Activated CD4-positive, alpha-beta memory T cell treated with anti-CD3 and anti-CD28 coated beads, Interleukin-2, amount 10 ng/mL, durations not matched to agents 7 days and 5 days (primary cell): ENCODE measurements at places on chromosomes 4 and X. TPM values are rescaled to one million over a fixed set of nuclear protein-coding genes. Genes with fewer than 3 reads are reported as not detected.
A peak's percentile ranks its signal among the peaks of the same experiment; 100 is the strongest.

Gene ZNF330
- total RNA-seq = 53.7 TPM

Gene SHISA3
- 0.60 TPM for total RNA-seq

Gene G3BP2
- 185 TPM for total RNA-seq

Gene RTL3
- total RNA-seq = not detected

Gene SYTL5
- total RNA-seq = not detected

Gene AASDH
- 11.1 TPM for total RNA-seq

Gene SHOX
- total RNA-seq = not detected

Gene MAGEA4
- total RNA-seq = not detected

Gene POU4F2
- not detected for total RNA-seq

Gene SSX2
- not detected for total RNA-seq

Gene HPGDS
- 1.5 TPM for total RNA-seq

Gene GYPB
- total RNA-seq = not detected

Gene CLDN2
- not detected for total RNA-seq

Gene NR0B1
- total RNA-seq = not detected

Gene ARAF
- 75.4 TPM for total RNA-seq

Gene IL3RA
- total RNA-seq = 35.4 TPM

GRCh38 chrX:120625371-120625770 is 4.5 kb downstream of the C1GALT1C1 start:
- no peak for DNase-seq

DNA sequence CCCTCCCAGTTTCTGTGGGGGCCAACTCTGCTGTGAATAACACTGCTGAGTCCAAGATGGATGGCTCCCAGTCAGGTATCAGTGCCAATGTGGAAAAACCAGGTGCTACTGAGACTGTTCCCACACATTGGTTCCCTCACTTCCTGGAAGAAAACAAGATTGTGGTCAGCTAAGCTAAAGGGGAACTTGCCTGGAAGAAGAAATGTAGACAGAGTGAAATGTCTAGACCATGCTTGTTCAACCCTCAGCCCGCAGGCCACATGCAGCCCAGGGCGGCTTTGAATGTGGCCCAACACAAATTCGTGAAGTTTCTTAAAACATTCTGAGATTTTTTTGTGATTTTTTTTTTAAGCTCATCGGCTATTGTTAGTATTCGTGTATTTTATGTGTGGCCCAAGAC is 28.6 kb upstream of the UTP14A start:
- no peak for DNase-seq

GRCh38 chr4:114229706-114230105 is 250.3 kb upstream of the ARSJ start:
- DNase-seq = no peak

DNA sequence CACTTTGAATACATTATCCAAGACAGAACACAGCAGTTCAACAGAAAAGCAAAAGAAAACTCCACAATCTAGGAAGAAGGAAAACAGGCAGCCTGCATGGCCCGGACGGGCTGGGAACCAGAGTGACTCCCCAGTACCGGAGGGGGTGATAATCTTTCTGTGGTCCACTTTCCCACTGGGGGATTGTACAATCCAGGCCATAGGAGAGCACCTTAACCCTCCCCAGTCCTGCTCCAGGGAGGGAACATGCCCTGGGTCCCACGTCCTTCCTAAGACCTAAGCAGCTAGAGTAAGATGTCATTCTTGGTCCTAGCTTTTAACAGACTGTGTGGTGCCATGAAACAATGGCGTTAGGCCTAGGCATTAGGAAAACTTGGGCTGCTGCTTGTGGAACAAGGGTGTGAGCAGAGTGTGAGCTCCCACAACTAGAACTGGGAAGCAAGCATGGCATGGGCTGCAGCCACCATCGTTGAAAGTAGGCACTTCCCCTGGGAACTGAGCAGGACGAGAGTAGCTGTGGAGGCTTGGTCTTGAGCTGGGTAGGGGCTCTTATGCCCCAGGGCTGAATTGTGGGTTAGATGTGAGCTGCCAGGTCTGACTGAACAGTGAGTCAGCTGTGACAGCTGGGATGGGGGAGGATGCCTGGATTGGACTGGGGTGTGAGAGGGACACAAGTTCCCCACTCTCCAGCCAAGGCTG is 42.4 kb downstream of the NAT8L start:
- no peak for DNase-seq

DNA sequence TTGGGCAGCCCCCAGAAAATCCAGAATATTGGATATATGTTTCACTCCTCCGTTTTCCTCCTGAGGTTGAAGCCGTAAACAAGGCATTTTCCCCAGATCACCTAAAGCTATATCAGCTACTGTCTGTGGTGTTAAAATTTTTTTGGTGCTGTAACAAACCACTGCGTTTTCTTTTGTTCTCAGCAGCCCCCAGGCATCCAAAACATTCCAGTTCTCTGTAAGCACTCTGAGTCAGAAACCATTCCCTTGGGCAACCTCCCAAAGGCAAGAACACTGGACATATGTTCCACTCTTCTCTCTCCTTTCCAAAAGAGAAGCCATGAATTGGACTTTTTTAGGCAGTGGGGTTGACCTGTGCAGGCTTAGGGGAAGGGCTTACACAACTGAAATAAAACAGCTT is 310.9 kb downstream of the MID1IP1 start:
- DNase-seq = no peak

- no peak for DNase-seq
Observed at GRCh38 chrX:16934185-16934584, 12.3 kb upstream of the REPS2 start.

GRCh38 chr4:53598901-53599300 is 7.6 kb upstream of the LNX1 start:
- no peak for DNase-seq

DNA sequence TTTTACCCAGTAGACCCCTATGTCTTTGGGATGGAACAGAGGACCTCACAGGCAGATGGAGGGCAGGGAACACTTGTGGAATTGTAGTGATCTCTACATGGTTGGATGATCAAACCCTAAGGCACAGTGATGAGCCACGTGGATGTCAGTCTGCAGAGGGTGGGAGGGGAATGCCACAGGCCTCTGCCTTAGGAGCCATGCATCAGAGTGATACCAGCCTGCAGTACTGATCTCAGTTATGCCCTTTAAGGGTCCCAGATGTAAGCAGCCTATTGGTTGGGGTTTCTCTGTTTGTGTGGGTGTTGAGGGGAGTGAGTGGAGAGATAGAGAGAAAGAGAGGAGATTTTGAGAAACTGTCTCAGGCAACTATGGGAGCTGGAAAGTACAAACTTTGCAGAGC is 39.9 kb upstream of the XAGE1B start:
- DNase-seq = no peak

DNA sequence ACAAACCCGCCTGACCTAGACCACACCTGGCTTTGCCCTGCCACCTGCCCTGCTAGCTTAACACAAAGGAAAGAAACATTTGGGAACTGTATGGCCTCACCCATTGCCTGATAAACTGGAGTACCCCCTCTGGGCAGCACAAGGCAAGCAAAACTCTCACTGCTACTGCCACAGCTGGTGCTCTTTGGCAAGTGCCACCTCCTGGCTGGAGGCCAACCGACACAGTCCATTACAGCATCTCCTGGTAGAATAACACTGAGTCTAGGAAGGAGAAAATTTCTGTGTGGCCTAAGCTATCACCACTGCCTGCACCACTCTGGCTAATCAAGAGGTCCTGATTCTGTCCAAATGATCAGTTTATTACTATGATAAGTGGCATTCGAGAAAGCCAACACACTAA is 18.9 kb upstream of the SPANXN3 start:
- DNase-seq = no peak

- DNase-seq = no peak
Observed at GRCh38 chr4:54657185-54657550, 589 bp upstream of the KIT start.

- DNase-seq = no peak
Observed at GRCh38 chrX:129743821-129744220, 5.0 kb downstream of the XPNPEP2 start.

GRCh38 chrX:93874554-93874953 is 200.5 kb downstream of the FAM133A start:
- no peak for DNase-seq

DNA sequence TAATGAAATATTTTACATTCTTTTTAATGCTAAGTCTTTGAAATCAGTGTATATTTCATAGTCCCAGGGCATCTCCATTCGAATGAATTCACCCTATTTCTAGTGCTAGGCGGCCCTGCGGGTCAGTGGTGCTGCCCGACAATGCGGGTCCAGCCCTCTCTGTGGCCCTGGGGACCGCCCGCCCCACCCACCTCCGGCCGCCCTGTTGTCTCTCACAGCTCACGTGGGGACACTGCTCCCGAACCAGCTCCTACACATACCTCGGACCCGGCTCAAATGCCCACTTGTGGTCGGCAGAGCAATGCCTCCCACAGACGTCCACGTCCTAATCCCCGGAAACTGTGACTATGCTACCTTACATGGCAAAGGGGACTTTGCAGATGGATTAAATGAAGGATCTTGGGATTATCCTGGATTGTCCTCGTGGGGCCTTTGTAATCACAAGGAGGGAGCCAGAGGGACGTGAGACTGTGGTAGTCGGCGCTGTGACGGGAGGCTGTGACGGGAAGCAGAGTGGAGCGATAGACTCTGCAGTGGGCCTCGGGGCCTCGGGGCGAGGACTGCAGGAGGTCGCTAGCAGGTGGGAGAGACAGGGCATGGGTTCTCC is 92.3 kb upstream of the PSAPL1 start:
- no peak for DNase-seq

DNA sequence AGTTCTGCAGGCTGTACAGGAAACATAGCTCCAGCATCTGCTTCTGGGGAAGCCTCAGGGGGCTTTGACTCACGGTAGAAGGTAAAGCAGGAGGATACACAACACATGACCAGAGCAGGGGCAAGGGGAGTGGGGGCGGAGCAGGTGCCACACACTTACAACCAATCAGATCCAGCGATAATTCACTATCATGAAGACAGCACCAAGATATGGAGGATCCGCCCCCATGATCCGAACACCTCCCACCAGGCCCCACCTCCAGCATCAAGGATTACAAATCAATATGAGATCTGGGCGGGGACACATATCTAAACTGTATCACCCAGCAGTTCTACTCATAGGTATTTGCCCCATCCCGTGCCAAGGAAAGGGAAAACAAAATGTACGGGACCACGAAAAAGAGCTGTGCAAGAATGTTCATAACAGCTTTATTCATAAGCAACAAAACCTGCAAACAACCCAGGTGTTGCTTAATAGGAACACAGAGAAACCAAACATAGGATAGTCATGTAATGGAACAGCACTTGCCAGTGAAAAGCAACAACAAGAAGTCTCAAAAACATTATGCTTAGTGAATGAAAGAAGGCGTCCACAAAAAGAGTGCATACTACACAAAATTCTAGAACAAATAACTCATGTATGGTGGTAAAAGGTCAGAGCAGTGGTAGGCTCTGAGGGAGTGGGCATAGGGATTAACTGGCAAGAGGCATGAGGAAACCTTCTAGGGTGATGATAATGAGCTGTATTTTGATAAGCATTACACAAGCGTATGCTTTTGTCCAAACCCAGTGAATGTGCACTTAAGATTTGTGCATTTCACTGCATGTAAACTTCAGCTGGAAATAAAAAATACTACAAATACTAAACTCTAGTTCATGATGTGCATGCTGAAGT is 130.9 kb upstream of the FAM9B start:
- DNase-seq = no peak

DNA sequence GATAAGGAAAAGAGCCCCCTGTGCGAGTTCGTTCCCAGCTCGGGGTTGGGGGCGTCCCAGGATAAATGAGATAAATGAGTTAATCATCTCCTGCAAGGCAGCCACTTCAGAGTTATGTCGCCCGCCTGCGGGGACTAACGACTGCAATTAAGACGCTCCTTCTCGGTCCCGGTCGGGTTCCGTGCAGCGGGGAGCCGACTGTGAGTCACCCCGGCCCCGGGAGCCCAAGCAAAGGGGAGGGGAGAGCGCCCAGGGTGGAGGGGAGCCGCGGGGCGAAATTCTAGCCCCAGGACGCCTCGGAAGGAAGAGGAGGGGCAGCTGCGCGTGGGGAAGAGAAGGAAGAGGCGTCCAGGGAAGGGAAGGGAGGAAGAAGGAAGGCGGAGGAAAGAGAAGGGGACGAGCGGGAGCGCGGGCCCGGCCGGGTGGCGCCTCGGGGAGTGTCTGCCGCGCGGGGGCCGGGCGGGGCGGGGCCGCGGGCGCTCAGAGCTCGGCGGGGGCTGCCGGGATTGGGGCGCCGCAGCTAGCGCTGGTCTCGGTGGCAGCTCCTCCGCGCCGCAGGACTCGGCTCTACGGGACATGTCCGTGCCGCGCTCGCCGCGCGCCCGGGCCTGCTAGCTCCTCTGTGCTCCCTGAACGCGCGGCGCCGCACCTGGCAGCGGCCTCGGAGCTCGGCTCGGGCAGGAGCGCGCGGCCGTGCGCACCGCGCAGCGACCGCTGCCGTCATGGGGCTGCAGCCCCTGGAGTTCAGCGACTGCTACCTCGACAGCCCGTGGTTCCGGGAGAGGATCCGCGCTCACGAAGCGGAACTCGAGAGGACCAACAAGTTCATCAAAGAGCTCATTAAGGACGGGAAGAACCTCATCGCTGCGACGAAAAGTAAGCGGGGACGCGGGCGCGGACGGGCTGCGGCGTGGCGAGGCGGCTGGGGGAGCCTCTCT is at the start of gene ARHGAP10:
TSS of gene ARHGAP10 (plus strand) at position 509 of the 938 bp plus-strand sequence. CDS start at position 723, 214 bp downstream.
- peak; percentile 71 for DNase-seq

GRCh38 chr4:145171911-145172310 is 8.5 kb downstream of the OTUD4 start:
- DNase-seq = no peak

- peak; percentile 25 for DNase-seq
Observed at GRCh38 chrX:20265726-20266681, 705 bp downstream of the RPS6KA3 start.

DNA sequence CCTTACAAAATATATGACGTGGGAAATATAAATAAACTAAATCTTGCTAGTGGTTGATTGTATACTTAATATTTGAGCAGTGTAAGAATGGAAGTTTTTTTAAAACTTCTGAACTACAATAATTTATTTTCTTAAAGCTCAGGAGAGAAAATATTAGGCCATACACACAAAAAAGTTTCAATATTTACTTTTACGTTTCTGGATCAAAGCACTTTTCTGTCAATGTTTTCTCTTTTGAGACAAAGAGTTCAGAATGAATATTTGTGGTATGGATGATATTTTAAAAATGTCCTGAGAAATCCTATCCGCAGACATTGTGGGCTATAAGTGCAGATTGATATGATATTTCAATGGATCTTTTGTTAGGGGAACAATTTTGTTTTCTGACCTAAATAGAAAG is 109.9 kb downstream of the TLL1 start:
- no peak for DNase-seq

DNA sequence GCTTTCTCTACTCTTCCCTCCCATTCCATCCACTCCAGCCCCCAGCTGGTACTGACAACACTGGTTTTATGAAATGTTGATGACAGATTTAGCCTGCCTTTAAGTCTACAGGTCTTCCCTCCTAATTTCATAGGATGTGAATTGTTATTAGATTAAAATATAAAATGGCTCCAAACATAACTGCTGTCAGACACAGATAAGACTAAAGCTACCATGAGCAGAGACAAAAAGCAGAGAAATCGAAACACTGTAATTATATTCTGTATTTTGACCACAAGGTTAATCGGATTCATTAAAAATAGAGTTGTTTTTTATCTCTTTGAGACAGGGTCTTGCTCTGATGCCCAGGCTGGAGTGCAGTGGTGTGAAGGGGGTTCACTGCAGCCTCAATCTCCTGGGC is 28.3 kb downstream of the SEC24D start:
- DNase-seq = no peak

GRCh38 chr4:168642591-168642990 is 145.7 kb downstream of the PALLD start:
- no peak for DNase-seq

- no peak for DNase-seq
Observed at GRCh38 chrX:43702079-43702524, 46.0 kb downstream of the MAOA start.

- DNase-seq = no peak
Observed at GRCh38 chrX:39809331-39809730, 288.4 kb downstream of the BCOR start.
